Endodermal cell (in vitro differentiated cells): ENCODE measurements at places on chromosomes 13 and 19.

DNA sequence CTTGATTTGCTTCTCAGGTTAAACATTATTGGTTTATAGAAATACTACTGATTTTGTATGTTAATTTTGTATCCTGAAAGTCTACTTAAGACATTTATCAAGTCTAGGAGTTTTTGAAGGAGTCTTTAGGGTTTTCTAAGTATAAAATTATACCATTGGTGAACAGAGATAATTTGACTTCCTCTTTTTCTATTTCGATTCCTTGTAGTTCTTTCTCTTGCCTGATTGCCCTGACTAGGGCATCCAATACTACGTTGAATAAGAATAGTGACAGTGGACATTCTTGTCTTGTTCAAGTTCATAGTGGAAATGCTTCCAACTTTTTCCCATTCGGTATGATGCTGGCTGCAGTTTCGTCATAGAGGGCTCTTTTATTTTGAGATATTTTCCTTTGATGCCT is 807.5 kb upstream of the SLC10A2 start:
- DNase-seq: no peak

GRCh38 chr19:58170860-58171259 is 12.0 kb upstream of the ZNF274 start:
- DNase-seq: no peak

- DNase-seq: peak; percentile 16
These were observed 1432.4 kb downstream of the UQCRFS1 start for GRCh38 chr19:27780367-27781075.

- peak; percentile 37 for DNase-seq
These were observed 36.4 kb downstream of the RASA3 start for GRCh38 chr13:114096031-114096485.

- no peak for DNase-seq
These were observed 2650.8 kb downstream of the PCDH9 start for GRCh38 chr13:64579331-64579730.

DNA sequence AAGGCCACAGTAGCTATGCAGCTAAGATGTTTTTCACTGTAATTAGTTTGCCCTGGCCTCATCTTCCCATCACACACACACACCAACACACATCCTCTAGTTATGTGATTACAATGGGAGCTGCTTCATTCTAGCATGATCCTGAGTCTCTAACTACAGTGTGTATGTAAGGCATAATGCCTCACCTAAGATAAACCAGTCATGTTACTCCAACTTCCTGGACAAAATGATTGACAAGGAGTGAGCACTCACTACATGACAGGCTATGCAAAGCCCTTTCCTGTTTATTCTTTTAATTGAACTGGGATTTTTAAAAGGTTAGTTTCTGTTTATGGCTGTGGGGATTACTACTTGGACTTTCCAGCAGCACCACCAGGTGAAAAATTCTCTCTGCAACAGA is 400.8 kb upstream of the ATXN8OS start:
- DNase-seq: no peak

DNA sequence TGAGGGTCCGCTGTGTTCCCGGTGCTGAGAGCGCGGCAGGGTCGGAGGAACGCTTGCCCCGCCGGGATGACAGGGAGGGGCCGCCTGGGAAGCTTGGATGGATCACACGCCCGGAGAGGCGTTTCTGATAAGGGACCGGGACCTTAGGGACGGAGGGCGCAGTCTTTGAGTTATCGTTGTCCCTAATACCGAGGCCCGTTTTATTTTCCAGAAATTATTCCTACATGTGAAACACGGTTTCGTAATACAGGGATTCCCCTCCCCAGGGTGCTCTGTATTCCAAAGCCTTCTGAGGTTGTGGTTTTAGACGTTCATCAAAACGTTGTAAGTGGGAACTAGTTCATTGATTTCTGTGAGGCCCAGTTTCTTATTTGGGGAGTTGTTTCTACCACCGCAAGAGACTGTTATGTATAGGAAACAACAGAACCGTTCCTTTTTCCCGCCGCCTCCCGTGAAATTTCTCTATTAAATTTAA is 752 bp downstream of the PDCD5 start:
- DNase-seq: peak; percentile 71

- no peak for DNase-seq
These were observed 20.7 kb downstream of the LIG1 start for GRCh38 chr19:48149430-48149829.

DNA sequence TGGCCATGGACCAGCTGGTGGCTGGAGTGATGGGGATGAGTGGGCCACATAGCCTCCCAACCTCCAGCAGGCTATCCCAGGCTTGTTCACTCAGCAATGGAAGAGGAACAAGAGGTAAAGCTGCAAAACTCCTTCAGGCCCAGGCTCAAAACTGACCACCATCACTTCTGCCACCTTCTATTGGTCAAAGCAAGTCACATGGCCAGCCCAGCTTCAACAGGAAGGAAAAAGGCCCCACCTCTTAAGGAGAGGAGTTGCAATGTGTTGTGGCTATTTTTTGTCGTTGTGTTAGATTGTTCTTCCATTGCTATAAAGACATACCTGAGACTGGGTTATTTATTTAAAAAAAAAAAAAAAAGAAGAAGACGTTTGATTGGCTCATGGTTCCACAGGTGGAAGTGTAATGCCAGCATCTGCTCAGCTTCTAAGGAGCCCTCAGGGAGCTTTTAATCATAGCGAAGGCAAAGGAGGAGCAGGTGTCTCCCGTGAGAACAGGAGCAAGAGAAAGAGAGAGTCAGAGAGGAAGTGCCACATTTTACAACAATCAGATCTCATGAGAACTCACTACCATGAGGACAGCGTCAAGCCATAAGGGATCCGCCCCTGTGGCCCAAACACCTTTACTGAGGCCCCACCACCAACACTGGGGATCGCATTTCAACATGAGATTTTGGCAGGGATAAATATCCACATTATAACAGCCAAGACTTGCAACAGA is 5.4 kb downstream of the IGSF23 start:
- no peak for DNase-seq

DNA sequence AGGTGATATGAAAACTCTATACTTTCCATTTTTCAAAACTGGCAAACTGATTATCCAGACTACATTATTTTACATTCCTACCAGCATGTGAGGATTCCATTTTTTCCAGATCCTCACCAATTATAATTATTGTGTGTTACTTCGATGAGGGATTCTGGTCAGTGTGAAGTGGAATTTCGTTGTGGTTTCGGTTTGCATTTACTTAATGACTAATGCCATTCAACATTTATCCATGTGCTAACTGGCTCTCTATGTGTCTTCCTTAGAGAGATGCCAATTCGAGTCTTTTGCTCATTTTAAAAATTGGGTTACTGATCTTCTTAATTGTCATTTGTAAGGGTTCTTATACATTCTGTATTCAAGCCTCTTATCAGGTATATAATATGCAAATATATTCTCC is 1551.3 kb upstream of the MIR17HG start:
- DNase-seq: no peak

GRCh38 chr13:36774931-36775330 is 44.1 kb upstream of the RFXAP start:
- DNase-seq: no peak

DNA sequence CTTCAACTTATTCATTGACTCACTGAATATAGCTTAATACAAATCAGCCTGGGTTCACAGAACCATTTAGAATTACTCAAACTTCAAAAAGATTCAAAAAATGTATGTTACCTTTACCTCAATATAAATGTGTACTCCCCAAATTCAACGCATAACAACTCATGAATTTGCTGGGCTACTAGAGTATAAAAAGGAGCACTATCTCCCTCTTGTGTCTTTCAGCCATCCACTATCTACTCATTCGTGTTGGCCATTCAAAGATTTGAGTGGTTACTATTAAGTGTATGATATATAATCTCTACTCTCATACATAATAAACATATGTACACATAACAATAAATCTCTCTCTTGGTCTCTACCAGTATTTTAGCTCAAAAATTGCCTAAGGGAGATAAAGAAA is 20.3 kb downstream of the INTS6 start:
- DNase-seq: no peak

DNA sequence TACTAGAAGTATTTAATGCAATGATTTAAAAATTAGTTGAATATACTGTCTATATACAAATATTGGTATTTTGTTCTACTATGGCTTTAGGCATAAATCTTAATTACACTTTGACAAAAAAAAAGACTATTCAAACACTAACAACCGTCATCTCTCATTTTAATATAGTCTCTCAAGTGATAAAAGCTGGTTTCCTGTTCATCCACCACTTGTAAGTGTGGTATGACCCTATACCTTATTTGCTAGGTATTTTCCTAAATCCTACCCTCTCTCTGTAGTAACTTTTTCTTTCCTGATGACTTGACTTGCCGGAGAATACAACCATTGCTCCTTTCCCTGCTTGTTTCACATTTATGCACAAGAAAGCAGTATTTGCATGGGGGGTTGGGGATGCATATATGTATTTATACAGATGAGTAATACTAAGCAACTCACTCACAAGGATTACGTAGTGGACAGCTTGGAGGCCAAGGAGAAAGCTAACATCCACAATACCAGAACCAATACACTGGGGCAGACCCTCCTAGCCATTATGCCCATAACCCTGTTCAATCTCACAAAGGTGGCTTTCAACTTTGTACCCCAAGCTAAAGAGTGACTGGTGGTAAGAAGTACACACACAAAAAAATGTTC is 12.7 kb upstream of the EFNB2 start:
- no peak for DNase-seq

GRCh38 chr13:27132538-27132937 is 39.1 kb downstream of the USP12 start:
- no peak for DNase-seq

- DNase-seq: no peak
These were observed 39.2 kb downstream of the FLT1 start for GRCh38 chr13:28455580-28456194.

DNA sequence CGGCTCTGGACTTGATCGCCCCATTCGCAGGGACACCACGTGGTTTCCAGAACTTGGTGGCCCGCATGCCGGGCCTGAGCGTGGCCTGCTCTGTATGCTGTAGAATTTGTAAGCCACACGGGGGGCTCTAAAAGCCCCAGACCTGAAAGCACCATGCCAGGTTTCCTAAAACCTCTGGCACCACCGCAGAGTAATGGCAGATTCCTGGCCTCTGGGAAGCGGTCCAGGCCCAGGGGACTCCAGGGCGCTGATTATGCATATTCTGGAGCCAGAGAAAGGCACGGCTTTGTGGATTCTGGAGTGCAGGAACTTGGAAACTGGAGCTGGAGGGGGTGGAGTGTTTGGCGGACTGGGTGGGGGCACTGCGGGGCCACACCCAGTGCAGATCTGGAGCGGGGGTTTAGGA is 3.7 kb downstream of the FTL start:
- no peak for DNase-seq

GRCh38 chr13:97058391-97058790 is 64.1 kb upstream of the OXGR1 start:
- no peak for DNase-seq

DNA sequence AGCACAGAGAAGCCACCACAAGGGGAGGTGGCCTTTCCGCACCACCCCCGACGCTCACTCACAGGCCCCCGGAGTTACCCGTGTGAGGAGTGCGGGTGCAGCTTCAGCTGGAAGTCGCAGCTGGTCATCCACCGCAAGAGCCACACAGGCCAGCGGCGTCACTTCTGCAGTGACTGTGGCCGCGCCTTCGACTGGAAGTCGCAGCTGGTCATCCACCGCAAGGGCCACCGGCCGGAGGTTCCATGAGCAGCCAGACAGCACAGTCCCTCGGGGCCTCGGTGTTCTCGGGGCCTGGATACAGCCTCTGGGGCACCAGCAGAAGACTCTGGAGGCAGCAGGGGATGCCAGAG is 4.3 kb downstream of the ZNF446 start:
- DNase-seq: no peak

GRCh38 chr19:8141726-8142512 is 7.5 kb downstream of the FBN3 start:
- DNase-seq: no peak

- no peak for DNase-seq
These were observed 24.7 kb downstream of the IRS2 start for GRCh38 chr13:109761695-109762094.

DNA sequence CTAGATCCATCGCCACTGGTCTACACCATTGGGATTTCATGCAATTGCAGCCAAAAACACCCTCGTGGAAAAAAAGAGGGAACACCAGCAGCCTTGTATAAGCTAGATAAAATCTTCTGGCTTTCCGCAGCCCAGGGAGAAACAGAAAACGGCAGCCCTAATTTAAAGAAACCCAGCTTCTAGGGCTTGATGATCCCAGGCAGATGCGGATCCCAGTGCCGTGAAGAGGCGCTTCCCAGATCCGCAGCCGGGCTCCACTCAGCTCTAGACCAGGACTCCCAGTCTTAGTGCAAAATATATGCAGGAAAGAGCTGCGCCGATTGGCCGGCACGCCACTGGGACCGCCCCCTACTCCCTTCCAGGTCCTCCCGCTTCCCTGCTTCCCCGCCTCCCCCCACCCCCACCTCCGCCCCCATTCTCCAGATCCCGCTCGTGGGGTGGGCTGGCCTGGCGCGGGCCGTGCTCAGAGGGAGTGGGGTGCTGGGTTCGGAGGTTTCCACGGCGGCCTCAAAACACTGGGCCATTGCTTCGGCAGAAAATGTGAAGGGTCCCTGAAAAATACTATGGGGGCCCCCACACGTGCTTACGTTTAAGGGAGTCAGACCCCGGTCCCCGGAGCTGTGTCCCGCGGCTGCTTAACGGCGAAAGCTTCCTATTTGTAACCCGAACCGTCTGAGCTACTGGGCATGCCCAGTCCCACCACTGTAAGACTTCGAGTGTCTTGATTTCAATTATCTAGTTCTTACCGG is 63.1 kb downstream of the SERP2 start:
- DNase-seq: peak; percentile 98

DNA sequence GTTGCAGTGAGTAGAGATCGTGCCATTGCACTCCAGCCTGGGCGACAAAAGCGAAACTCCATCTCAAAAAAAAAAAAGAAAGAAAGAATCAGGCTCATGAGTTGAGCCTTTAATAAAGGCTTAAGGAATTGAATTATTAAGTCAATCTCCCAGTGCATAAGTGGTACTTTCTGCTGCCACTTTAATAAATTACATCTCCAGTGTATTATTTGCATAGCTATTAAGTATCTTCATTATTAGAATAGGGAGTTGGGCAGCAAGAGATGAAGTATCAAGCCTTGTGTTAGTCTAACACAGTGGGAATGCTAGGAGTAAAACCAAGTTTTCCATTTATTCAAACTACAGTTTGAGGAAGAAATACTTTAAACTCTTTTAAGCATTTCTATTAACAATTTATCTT is 15.6 kb upstream of the FAM124A start:
- no peak for DNase-seq

GRCh38 chr13:29572575-29572974 is 22.9 kb downstream of the SLC7A1 start:
- DNase-seq: no peak

- no peak for DNase-seq
These were observed 581.0 kb downstream of the UQCRFS1 start for GRCh38 chr19:28631961-28632360.

DNA sequence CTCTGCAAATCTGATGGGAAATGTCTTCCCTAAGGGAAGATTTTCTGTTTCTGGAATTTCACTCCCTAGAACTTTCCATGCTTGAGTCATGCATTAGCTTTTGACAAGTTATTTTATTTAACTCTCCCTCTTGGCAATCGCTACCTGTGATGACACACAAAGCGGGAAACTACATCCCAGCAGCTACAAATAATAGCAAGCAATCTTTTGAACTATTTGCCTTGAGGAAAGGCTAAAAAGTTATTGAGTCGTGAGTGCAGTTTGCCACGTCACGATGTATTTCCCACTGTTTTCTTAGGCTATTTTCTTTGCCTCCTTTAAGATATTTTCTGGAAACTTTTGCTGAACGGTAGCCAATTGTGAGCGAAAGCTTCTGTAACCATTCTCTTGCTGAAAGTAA is 353.3 kb upstream of the HTR2A start:
- DNase-seq: no peak
